ENCODE measurements at places on chromosomes 11 and 22.
A peak's percentile ranks its signal among the peaks of the same experiment; 100 is the strongest.

- no peak for DNase-seq
Measured at GRCh38 chr11:18524248-18524647, 2.5 kb downstream of the TSG101 start.

GRCh38 chr22:44145544-44145943 lies 35.2 kb upstream of the PARVG start:
- no peak for DNase-seq

GRCh38 chr11:94557992-94558391 lies 9.2 kb upstream of the PIWIL4 start:
- DNase-seq: peak; percentile 70

DNA sequence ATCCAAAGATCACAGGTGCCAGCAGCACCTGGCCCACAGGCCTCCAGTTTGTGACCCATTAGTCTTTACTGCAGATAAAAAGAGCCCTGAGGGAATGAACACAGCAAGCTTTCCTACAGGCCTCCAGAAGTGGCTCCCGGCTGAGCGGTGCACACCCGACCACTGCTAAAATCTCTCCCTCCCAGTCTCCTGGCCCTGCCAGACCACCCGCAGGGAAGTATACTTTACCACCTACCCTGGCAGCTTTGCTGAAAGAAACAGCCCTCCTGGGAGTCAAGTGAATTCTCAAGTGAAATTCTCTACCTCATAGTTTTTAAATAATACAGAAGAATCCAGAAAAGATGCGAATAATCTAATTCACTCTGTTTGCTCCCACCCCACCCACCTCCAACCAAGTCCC lies 15.4 kb upstream of the MTNR1B start:
- no peak for DNase-seq

DNA sequence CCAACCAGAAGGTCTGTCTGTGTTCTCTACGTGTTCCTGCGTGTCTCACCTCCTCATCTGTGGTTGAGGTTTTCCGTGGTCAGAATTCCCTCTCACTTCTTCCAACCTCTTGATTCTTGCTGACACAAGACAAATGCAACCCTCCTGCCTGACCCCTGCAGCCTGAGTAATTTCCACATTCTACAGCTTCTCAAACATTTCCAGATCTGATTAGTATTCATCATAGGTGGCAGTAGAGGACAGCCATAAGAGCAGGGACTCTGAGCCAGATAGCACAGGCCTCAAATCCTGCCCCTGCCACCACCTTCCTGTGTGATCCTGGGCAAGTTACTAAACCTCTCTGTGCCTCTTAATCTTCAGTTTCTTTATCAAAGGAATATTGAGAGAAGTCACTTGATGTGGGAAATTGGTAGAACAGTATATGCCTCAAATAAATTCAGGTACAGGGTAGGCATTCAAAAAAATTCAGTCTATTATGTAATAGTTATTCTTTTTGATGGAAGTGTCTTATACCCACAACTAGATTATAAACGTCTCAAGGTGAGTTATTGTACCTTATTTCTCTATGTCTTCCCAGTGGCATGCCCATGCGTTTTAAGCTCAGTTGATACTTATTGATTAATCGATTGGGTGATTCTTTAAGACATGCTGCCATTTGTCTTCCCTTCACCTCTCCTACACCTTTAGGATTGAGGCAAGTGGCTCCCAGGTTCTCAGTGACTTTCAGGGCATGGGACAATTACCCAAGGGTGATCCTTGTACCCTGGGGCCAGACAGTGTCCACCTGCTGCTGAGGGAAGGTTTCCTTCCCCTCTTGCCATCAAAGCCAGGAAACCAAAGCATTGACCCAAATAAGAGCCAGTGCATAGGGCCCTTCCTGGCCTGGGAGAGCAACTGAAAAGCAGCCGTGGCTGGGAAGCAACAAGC lies 19.6 kb downstream of the POU2AF1 start:
- no peak for DNase-seq

GRCh38 chr22:37425800-37426705 lies 1.2 kb downstream of the ELFN2 start:
- peak; percentile 81 for DNase-seq

GRCh38 chr11:116615211-116615865 lies 157.4 kb downstream of the BUD13 start:
- DNase-seq: no peak

DNA sequence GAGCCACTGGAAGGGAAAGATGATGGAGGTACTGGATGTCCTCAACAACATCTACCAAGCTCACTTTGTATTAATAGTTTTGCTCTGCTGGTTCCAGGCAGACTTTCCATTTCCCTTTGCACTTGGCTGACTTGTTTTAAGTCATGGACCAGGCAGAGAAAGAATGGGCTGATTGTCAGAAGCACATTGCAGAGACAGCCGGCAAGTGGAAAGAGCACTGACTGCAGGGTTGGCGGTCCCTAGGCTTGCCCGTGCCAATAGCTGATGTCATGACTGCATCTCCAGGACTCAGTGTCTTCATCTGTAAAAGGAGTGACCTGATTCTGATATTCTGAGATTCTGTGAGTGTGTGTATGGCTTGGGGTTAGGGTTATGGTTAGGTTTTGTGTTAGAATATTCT lies 20.9 kb upstream of the NNMT start:
- DNase-seq: no peak

- DNase-seq: no peak
Measured at GRCh38 chr11:56176318-56176717, at the start of gene OR5J2. OR5J2 (plus strand) TSS chr11:56176618; CDS start chr11:56176618, 0 bp downstream.

DNA sequence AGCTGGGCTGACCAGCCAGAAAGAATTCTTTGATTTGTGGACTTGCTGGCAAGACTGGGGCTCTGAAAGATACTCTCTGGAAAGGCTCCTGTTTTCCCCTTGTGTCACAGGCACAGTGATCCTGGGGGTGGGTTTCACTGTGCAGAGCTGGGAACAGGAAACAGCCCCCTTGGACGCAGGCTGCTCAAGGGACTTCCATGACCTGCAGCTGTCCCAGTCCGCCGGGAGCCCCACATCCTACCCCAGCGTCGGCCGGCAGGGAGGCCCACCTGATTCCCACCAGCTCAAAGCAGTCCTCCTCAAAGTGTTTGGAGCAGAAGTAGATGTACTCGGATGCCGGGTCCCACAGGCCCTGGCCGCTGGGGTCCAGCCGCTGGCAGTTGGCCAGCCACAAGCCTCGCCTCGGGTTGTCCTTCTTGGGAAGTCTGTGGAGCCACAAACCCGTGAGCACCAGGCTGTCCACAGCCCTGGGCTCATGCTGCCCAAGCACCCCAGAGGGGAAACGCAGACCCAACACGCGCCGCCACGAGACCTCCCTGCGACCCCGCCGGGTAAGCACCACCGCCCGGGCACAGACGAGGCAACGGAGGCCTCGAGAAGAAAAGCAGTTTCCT lies 824 bp downstream of the THAP7 start:
- DNase-seq: peak; percentile 7

- peak; percentile 37 for DNase-seq
Measured at GRCh38 chr11:58923300-58923788, 15.9 kb upstream of the GLYATL1 start.

- no peak for DNase-seq
Measured at GRCh38 chr11:73121692-73122091, 20.4 kb downstream of the FCHSD2 start.

DNA sequence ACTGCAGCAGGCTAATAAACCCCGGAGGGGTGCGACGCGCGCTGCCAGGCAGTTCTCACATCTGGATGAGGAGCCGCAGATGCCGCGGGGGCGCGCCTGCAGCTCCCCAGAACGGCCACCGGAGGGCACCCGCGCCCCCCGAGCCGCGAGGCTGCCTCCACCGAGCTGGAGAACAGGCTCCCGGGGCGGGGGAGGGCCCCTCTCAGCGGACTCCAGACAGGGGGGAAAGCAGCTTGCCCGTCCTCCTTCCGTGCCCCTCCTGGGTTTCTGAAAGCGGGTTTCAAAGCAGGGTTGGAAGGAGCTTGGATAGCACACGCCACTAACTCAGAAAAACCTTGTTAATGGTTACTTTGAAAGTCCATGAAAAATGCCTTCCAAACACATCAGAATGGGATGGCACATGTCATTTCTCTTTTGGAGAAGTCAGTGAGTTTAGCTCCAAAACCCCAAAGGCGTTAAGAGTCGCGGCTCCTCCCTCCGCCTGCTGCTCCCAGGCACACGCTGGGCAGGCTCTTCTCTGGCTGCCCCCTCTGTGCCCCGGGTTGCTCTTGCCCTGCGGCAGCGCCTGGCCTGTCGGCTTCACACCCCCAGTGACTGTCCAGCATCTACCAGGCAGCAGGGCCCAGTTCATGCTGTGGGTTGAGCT lies 317.8 kb downstream of the NTM start:
- DNase-seq: peak; percentile 42

DNA sequence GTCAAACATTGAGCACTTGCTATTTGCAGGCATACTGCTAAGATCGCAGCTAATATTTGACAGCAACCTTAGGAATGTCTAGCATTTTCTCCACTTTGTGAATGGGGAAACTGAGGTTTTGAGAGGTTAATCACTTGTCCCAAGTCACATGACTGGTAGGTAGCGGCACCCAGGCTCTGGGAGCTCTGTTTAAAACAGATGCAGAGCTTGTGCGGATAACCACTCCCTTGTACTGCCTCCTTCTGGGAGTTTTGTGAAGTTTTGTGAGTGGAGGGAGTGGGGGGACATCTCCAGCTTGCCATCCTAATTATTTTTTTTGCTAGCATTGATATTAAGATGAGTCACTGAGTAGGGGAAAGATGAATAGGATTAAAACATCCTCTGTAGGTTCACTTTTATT lies 134.7 kb downstream of the GRIK4 start:
- no peak for DNase-seq

DNA sequence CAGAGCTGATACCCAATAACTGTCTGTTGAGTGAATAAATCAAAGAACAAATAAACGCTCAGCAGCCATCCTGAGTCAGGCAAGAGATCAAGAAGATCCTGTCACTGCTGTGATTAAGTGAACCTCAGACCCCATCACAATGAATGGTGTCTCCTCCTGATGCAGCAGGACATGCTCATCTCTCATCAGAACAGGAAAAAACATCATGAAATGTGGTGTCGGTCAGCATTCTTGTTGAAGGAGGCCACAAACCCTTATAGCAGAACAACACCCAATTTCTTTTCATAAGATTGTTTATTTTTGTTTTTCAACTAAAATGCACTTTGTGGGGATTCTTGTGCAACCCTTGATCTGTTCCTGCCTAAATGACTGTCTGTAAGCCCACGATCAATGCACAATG lies 60.3 kb downstream of the SYTL2 start:
- no peak for DNase-seq

GRCh38 chr11:60469723-60470122 lies 14.1 kb downstream of the MS4A1 start:
- DNase-seq: no peak

- DNase-seq: peak; percentile 34
Measured at GRCh38 chr11:68020575-68020974, 9.9 kb upstream of the NDUFS8 start.

GRCh38 chr22:37515901-37516300 lies 3.3 kb downstream of the CARD10 start:
- DNase-seq: no peak

DNA sequence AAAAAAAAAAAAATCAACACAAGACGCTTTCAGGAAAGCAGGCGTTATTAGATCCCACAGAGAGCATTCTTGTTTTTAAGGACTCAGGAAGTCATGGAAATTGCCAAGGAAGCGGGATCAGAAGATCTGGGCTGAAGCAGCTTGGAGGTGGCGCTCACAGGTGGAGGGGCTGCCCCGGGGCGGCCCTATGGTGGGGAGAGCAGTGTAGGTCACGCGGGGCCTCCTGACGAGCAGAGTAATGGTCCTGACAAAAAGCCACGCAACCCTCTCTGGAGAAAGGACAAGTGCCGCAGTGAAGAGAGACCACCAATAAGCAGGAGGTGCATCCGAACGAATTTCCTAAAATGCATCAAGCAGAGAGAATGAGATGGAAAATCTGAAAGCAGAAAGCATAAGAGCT lies 407.0 kb downstream of the BRD1 start:
- DNase-seq: no peak

DNA sequence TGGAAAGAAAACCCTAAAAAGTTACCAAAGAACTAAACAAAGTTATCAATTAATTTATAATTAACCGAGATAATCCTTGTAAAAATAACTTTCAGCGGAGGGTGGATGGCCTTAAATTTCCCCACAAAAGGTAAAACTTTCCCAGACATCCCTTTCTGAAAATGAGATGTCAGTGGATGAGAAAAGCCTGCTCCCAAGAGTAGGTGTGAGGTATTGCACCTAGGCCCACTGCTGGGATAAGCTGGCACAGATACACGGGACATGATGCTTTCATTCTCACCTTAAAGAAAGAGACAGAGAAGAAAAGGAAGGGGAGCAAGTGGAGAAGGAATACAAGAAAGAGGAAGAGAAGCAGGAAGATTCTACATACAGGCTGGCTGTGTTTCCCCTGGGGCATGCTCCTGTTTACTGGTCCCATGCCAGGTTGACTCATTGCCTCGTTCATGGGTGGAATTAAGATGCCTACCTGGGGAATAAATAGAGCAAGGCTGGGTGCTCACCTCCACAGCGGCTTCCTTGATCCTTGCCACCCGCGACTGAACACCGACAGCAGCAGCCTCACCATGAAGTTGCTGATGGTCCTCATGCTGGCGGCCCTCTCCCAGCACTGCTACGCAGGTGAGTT lies at the start of gene SCGB2A2:
TSS of gene SCGB2A2 (plus strand) at position 505 of the 625 bp plus-strand sequence. CDS start at position 564, 59 bp downstream.
- no peak for DNase-seq

DNA sequence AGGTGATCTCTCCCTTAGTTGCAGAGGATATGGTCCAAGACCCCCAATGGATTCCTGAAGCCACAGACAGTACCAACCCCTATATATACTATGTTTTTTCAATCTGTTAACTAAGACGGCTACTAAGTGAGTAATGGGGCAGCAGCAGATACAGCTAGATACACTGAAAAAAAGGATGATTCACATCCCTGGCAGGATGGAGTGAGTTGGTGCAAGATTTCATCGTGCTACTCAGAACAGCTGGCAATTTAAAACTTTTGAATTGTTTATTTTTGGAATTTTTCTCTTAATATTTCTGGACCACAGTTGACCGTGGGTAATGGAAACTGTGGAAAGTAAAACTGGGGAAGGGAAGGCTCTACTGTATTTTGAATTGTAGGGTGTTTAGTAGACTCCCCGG lies 17.0 kb upstream of the TMEM218 start:
- DNase-seq: peak; percentile 75

- no peak for DNase-seq
Measured at GRCh38 chr11:34493468-34493867, 20.1 kb downstream of the ELF5 start.

- DNase-seq: peak; percentile 52
Measured at GRCh38 chr22:39959640-39960447, at the start of gene TMA7B. TMA7B (plus strand) TSS chr22:39960397; CDS start chr22:39964375, 3,978 bp downstream.

- no peak for DNase-seq
Measured at GRCh38 chr11:19704213-19704612, 8.4 kb upstream of the NAV2 start.

Measured in fibroblast of lung (primary cell).